Kidney tubule cell (primary cell): ENCODE measurements at places on chromosomes 7 and 10.

- DNase-seq, result no peak
These were observed 60.1 kb upstream of the NAMPT start for GRCh38 chr7:106344861-106345260.

DNA sequence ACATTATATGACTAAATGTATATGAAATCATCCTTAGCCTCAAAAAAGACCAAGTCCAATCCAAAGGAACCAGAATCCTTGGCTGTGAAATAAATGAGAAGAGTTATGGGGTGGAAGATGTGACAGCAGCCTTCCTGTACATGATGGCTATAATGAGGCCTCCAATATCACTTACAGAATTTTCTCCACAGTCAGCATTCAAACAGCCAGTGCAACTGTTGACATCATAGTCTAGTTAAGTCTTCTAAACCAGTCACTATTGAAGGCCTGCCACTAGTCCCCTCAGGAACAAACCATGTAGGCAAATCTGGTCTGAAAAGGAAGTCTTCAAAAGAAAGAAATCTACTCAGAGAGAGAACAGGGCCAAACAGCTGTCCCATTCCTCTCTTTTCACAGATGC lies 219.5 kb upstream of the CCDC6 start:
- no peak for DNase-seq

DNA sequence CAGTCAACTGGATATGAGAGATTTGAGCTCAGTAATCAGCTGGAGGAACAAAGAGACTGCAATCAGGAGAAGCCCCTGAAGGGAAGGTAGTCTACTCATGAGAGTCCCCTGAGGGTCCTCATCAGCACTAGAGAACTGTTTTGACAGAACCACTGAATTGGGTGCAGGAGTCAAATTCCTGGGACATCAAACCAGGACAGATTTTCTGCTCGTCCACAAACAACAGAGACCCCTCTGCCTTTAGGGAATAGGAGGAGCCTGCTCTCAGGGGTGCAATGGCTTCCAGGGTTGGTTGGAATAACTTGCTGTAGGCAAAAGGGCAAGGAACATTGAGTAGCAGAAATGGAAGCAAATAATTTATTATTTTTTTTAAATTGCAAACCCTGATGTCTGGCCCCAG lies 21.9 kb upstream of the NEUROD6 start:
- no peak for DNase-seq

GRCh38 chr7:36708767-36709166 lies 15.5 kb downstream of the AOAH start:
- DNase-seq, result no peak

DNA sequence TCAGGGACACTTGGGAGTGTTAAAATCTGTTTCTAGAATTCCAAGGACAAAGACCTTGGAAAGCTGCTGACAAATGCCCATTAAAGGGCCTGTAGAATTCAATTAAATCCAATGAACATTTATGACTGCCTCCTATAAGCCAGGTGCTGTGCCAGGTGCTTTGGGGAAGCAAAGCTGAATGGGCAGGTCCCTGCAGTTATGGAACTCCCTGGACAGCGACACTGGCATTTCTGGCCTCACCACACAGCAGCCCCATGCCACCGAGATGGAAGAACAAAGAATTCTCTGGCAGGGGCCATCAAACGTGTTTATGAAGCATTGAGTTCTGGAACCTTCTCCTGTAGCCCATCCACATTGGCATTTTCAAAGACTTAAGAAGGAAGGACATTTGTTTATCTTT lies 45.6 kb upstream of the LOXL4 start:
- no peak for DNase-seq

DNA sequence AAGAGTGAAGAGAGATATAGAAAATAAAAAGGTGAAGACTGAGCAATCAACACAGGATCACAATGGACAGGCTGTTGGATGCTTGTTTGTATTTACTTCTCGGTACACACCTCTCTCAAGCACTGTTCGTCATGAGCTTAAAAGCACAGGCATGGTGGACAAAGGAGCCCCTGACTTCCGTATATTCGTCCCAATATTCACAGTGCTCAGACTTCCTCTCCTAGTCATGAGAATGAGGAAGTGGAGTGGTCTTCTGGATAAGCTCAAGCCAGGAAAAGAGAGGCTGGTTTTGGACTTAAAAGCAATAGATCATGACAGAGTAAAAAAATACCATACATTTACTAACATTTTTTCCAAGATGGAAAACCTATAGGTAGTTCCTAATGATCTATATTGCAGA lies 172.5 kb downstream of the SORCS1 start:
- DNase-seq, result no peak

DNA sequence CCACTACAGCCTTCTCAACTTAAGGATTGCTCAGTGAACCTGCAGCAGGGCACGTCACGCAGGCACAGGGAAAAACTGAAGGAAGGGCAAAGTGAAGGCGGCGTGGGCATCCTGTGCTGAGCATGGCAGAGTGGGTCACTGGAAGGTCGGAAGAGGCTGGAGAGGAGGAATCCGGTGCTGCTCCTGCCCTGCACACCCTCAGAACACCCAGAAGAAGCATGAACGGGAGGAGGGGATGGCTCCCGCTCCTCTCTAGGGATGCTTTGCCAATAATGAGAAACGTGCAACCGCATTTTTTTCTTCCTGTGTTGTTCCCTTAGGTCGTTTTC lies 175.1 kb downstream of the TNS3 start:
- no peak for DNase-seq

DNA sequence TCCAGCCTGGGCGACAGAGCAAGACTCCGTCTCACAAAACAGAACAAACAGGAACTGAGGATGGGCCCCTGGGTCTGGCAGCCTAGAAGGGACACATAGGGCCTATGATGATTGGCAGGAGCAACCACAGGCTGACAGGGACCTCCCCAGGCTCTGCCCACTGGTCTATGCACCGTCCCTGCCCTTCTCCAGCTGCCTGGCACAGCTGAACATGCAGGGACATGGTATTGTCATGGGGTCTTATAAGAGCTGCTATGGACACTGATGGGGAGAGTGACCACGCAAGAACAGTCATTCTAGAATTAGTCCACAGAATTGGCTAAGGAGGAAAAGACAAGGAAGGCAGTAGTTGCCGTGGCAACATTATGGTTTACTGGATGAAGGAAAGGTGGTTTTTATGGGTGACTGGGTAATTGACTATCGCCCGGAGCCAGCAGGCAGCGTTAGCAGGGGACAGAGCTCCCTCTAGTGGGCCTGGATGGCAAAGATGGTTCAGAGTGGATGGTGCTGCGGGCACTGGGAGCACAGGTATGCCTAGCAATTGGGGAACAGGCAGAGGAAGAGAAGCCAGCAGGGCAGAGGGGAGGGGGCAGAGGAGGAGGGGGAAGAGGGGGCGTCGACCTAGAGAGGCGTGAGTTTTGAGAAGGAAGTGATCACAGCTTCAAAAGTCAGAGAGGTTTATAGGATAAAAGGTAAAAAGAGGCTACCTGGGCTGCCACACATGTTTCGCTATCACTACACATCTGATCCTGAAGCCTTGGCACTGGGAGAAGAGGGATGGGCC lies 7.8 kb upstream of the TRIM56 start:
- DNase-seq, result peak; percentile 91

- peak; percentile 89 for DNase-seq
These were observed 90.7 kb downstream of the DGKI start for GRCh38 chr7:137755846-137756651.

DNA sequence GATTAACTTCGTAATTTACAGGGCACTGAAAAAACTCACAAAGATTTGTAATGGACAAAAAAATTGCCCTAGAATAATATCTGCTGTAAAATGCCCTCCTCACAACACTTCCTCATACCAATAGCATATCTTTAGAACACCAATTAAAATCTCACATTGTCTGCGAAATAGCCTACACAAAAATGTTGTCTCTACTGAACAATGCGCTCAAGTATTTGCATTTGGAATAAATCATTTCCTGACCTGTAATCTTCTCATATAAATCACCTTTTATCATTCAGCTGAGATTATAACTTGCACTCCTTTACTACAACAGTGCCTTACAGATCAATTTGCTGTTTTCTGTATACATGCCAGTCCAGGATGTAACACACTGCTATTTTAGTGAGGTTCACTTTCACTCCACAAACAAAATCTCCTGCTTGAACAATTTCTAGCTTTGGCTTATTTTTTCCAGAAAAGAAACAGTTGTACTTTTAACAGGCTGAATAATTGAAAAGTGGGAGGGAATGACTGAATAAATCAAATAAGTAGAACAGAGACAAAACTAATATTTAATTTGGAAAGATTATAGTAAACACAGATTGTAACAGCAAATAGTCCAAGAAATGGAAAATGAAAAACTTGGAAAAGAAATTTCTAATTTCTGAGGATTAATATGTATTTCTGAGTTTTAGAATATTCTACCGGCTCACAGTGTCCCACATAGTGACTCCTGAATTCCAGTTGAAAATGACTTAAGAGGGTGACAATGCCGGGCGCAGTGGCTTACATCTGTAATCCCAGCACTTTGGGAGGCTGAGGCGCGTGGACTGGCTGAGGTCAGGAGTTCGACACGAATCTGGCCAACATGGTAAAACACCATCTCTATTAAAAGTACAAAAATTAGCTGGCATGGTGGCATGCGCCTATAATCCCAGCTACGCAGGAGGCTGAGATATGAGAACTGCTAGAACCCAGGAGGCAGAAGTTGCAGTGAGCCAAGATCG lies 30.6 kb downstream of the JMJD1C start:
- no peak for DNase-seq

DNA sequence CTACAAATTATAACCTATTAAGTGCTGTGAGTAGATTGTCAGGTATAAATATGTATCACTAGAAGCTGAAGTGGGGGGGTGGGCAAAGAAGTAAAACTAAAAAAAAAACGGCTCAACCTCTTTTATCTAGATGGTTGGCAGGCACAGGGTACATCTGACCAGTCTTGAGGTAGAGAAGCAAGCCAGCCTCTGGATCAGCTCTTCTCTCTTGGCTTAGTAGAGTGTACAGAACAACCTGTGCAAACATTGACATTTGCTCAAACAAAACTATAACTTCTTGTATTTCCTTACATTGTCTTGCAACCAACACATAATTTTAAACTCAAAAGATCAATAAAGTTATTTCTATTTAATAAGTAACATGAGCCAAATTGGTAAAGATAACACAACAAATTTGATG lies 25.6 kb downstream of the DNA2 start:
- no peak for DNase-seq

DNA sequence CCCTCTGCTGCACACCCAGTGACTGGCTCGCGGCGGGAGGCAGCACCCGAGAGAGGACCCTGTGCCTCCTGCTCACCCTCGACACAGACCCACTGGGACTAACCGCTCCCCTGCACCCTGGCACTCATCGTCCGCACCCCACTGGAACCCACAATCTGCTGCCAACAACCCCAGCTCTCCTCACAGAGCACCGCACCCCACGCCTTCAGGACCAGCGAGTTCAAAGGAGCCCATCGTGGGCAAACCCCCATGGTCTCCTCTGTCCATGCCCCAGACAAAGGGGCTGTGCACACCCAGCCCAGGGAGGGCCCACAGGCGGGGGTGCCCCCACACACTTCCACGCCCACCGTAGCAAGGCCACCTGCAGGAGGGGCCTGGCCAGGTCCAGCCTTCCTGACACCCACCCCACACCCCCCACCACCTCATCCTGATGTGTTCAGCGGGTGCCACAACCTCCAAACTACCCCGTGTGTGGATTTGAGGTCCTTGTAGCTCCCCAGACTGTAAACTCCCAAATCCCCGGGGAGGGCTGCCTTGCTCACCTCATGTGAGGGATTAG lies 14.0 kb downstream of the RASGEF1A start:
- DNase-seq, result no peak

DNA sequence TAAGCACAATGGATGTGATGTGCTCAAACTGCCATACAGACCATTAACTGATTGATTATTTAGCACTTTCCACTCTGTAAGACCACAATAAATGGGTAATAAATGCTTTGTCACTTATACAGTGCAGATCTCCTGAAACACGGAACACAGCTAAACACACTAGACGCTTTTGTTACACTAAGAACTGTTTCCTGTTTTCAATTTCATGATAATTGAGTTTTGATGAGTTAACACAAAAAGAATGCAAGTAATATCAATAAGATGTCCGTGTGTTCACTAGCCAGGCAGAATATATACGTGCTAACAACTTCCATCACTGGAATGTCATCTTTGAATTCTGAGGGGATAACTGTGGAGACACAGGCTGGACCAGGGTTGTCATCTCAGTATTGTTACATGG lies 178.8 kb downstream of the SKAP2 start:
- DNase-seq, result no peak

GRCh38 chr7:27459021-27459730 lies 203.5 kb downstream of the HIBADH start:
- DNase-seq, result no peak

DNA sequence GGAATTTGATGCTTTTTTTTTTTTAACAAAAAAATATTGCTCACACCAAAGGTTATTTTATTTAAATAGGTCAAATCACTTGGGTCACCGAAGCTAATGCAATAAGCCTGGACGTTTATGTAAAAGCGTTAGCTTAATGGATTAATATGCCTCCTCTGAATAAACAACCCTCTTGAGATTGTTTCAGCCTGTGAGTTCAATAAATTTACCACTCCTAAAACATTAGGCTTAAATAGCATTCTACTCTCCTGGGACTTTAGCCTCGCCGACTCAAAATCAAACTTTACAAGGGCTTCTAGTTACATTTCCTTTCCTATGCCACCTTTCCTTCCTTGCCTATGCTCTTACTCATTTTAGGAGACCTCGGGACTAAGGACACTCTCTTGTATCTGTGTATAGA lies 79.3 kb downstream of the DNAJB9 start:
- no peak for DNase-seq

GRCh38 chr7:101236292-101236835 lies 1.2 kb downstream of the CLDN15 start:
- no peak for DNase-seq

DNA sequence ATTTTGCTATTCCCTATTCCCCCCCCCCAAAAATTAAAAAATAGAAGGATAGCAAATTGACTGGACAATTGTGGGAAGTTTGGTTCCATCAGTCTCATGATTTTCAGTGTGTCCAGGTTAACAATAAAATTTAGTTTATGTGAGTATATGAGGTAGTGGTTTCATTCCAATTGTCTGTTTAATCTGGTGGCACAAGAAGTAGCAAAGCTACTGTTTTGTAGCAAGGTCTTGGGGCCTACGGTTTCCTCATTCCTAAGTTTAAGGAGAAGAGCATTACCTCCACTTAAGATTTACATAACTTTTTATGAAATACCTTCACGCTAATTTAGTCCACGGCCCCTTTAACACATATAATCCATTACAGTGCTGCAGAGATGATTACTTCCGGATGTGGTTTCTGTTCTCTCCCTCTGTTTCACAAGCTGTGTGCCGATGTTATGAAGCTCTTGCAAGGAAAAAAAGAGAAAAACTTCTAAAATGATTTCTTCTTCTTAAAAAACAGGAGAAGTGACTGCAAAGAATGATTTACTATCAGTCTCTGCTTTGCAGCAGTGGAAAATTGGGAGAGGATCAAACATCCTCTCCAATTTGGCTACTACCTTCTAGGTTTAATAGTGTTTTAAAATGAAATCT lies 32.7 kb upstream of the NPVF start:
- DNase-seq, result peak; percentile 27

DNA sequence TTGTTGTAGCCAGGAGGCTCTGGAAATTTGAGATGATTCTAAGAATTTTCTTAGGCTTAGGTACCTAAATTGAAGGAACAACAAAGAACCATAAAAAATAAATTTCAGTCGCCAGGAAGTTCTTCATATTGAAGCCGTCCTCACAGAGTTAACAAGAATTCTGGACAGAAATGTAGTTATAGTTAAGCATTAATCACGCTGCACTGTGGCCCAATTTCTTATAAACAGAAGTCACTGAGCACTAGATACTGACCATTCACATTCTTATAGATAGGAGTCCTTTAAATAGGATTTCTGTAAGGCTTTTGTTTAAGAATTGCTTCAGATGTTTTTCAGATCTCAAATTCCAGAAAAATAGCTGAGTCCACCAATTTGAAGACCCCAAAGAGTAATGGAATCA lies 256.2 kb upstream of the PITRM1 start:
- DNase-seq, result peak; percentile 27

- DNase-seq, result peak; percentile 41
These were observed 412 bp downstream of the PIP4K2A start for GRCh38 chr10:22713853-22714478.
